Ammon's horn (tissue), 1 donor: ENCODE measurements at places on chromosomes 3 and 15.

DNA sequence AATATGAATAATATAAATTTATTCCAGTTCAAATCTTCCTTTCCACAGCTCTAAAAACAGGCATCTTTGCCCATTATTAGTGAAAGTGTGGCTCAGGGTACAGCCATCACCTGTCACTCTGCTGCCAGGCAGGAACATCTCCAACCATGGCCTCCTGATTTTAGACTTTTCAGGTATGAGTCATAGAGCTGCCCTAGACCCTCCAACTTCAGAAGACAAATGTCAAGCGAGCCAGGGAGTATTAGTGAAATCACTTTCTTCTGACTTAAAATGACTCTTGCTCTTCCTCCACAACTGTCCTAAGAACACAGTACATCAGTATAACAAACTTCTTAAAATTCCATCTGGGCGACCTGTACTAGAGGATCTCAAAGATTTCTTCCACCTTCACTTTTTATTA is 78.1 kb upstream of the AKAP13 start:
- no peak for DNase-seq

DNA sequence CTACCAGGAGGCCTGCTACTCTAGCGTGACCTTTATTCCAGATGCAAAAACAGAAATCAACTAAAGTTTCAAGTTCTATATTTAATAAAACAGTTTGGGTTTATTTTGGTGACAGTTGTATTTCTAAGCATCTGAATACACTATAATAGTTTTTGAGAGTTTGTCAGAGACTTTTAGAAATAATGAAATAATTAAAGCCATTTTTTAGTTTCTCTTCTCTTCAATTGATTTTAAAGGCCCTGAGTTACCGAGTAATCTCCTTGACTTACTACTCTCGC is 523.4 kb downstream of the CADM2 start:
- DNase-seq, result no peak

GRCh38 chr3:110858549-110858948 is 213.1 kb upstream of the NECTIN3 start:
- no peak for DNase-seq

GRCh38 chr3:169841171-169841570 is 28.5 kb upstream of the LRRC34 start:
- no peak for DNase-seq

DNA sequence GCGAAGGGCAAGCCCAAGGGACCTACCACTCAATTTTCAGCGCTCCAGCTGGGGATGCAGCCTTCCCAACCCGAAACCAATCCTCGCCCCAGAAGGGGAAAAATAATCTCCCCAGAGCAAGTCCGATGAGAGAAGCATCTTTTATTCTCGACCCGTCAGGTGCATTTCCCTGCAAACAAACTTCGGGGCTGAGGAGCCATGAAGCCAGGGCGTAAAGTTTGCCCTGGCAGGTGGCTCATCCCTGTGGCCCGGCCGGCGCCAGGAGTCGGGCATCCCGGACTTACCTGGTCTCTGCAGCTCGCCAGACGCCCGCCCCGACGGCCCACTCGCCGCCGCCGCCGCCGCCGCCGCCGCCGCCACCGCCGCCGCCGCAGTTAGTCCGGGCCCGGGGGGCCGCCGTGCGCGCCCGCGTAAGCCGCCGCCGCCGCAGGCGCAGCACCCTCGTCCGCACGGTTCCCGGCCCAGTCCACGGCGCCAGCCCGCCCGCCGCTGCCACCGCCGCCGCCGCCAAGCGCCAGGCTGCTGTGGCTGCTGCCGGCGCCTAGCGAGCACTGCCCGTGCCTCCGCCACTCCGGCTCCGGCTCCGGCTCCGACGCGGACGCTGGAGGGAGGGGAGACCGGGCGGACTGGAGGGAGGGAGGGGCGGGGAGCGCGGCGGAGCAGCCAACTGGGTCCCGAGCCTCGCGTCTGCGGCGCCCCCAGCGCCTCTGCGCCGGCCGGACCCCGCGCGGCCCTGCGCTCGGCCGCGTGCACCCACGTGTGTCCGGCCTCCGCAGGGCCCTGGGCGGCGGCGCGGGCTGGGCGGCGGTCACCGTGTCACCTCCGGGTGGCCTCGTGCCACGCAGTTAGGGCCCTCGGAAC is at the start of gene CNTN3:
Gene CNTN3, minus strand, starts transcription at position 553 of the 861 bp plus-strand sequence. CDS start 93,547 bp downstream, outside the sequence.
- DNase-seq, result peak; percentile 35

- no peak for DNase-seq
These were observed 79.3 kb downstream of the SLC7A14 start for GRCh38 chr3:170506556-170506955.

GRCh38 chr3:73569246-73569760 is 55.4 kb downstream of the PDZRN3 start:
- DNase-seq, result no peak

DNA sequence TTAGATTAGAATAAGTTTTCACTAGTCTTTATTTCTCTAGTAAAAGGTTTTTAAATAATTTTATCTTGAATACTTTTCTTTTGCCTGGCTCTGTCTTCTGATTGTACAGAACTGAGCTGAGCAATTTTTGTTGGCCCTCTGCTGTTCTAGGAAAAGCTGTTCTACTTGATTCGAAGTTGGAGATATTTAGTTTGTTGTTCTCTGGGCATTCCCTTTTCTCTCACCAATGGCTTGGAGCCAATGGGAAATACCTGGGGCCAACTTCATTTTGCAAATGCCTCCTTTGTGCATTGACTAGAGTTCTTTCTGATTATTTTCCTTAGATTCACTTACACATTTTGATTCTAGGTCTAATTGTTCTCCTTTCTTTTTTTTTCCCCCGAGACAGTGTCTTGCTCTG is 16.5 kb downstream of the ABHD5 start:
- DNase-seq, result no peak

DNA sequence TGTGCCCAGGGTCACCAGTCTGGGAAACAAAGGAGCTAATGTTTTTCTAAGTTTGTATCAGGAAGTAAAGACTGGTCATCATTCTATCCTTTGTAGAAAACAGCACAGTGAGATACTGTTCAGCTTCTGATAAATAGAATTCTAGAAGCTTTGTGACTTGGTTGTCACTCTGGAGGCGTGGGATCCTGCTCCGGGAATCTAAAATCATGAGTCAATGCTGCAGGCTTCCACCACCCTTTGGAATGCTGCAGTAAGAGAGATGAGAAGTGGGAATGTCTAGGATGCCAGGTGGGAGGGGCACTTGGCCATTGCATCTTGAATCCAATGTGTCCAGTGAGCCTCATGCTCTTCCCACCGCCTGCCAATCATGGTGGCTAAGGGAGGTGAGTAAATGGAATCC is 40.9 kb downstream of the SAMMSON start:
- DNase-seq, result no peak

GRCh38 chr15:63600001-63600615 is 2.9 kb downstream of the FBXL22 start:
- DNase-seq, result peak; percentile 49

DNA sequence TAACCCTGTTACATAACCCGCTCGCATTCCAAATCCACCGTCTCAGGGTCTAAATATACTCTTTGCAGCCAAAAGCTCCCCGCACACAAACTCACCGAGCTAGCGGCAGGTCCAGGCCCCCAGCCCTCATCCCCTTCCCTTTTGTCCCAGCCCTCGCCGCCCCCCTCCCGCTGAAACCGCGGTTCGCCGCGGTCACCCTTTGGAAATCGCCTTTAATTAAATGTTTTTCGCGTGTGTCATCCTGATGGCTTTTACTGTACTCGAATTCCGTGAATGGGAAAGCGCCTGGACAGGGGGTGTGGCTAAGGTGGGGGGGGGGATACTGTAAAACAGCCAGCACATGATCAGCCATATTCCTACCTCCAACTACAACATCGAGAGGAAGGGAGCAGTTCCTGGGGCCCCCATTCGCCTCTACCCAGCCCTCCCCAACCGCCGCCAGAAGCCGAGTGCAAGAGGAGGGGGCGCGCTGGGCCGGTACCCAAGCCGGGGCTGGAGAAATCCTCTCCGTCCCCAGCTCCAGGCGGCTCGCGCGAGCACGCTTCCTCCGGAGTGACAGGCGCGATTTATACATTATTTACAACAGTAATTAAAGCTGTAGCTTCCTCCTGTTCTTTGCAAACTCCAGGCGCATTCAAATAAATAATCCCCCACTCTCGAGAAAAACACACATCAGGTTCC is 1.7 kb downstream of the RORA start:
- peak; percentile 8 for DNase-seq

DNA sequence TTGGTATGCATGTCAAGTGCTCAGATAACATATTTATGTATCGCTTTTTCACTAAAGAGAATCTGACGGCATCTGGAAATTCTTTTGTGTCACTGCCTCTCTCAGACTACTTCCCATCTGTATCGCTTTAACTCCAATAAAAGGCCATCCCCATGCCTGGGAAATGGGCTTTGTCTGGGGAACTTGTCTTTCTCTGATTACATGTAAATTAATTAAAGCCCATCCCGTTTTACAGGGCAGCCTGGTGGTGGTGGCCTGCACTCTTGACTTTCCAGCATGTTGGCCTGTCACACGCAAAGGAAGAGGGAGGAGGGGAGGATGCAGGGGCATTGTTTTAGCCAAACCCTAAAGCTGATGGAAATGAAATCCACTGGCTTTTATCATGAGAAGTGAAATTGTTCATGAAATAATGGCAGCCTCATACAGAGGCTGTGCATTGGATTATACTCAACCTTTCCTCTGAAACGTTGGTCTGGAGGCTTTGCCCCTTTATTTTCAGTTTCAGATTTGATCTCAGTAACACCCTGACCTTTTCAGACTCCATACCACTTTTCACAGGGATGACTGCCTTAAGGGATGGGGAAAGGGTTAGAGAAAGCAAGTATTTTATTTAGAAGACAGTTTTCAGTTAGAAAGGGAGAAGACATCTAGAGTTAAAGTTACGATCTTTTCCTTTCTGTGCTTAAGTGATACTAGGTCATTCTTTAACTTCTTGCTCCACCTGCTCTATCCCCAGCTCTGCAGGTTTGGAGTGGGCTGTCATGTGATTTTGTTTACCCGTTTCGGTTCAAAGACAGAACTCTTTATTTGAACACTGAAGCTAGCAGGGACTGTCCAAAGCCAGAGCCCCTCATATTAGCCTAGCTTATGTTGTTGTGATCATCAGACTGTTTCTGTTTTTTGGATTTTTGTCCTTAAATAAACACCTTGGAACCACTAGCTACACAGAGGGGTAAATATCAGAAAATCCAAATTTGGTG is 94.6 kb upstream of the CTDSPL start:
- DNase-seq, result no peak

GRCh38 chr3:126394179-126394976 is at the start of gene CFAP100:
TSS of gene CFAP100 (plus strand) at chr3:126394909. CDS start at chr3:126396001, 1,092 bp downstream.
- peak; percentile 74 for DNase-seq
